ENCODE measurements at places on chromosomes 7 and 10.

DNA sequence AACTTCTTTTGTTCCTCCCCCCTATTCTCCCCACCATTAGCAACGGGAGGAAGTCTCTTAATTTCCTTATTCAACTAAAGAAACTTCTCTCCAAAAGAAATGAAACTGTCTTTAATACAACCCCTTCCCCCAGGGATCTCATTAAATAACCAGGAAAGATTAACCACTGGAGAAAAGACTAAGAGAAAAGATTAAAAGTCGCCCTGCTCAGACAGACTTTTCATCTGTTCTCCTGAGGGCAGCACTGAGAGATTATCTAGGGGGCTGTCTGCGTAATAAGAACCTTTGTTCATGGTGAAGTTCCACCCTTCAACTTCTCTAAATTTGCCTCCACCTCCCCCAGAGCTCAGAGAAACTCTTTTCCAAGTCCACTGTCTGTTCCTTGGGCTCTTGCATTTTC is 105.5 kb downstream of the HGF start:
- no peak for DNase-seq

- no peak for DNase-seq
Observed at GRCh38 chr7:80002865-80003264, 131.8 kb upstream of the GNAI1 start.

DNA sequence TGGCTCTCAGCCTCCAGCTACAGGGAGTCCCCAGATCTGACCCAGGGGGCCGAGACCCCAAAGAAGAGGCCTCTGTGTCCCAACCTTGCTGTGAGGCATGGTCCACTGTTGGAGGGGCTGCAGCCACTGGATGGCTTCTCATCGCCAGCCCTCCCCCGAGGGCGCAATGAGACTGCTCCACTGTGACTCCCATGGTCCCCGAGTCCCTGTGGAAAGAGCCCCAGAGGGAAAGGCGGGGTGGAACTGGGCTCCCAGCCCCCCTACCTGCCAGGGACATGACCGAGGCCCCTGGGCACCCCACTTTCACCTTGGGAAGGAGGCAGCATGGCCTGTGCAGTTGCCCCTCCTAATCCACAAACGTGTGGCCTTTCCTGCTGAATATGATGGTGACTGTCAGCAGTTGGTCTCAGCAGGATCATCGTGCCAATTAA is 33.5 kb upstream of the RET start:
- DNase-seq: no peak

- no peak for DNase-seq
Observed at GRCh38 chr10:124643330-124644009, 100.7 kb downstream of the FAM53B start.

DNA sequence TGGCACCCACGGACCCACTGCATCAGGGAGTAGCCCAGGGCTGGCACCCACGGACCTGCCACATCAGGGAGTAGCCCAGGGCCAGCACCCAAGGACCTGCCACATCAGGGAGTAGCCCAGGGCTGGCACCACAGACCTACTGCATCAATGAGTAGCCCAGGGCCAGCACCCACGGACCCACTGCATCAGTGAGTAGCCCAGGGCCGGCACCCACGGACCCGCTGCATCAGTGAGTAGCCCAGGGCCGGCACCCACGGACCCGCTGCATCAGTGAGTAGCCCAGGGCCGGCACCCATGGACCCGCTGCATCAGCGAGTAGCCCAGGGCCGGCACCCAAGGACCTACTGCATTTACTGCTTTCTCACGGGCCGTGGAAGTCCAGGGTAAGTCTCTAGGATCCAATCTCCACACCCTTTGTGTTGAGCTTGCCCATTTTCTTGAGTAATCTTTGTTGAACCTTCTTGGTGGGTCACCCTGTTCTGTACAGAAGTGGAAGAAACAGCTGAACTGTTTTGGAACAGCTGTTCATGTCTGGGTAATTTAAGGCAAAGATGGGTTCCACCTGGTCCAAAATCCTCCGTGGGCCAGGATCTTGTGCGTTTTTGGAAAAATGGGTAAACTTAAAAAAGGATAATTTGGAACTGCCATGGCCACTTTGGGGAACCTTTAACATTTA is 69.0 kb downstream of the VIPR2 start:
- DNase-seq: no peak

DNA sequence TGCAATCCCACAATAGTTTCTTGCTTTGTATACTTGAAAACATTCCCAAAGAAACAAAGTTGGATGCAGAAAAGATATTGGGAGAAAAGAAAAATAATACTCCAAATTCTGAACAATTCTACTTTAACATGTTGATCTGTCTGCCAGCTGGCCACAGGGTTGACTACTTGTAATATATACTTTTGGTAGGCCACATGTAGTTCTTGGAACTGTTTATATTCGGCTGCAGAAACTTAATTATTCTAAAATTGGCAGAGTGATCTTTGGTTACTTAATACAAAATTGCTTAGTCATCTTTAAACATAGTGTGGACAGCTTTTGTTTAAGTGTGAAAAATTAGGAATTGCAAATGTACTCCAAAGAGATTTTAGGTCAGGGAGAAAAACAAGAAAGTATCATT is 76.0 kb downstream of the CALD1 start:
- no peak for DNase-seq

DNA sequence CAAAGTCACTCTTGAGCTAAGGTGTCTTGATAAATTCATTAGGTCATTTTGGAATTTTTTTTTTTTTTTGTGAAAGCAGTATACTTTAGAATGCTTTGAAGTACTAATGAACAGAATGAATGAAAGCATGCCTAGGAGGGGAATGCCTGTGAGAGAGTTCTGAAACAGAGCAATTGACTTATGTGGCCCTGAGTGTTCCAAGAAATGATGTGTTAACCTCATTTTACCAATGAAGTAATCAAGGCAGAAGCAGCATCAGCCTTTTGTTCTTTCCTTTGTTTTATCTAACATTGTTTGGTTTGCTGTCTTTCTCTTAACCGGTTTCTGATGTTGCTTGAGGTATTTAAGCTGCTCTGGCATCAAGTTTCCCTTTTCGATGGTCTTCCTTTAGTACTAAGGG is 154.6 kb upstream of the HGF start:
- no peak for DNase-seq

DNA sequence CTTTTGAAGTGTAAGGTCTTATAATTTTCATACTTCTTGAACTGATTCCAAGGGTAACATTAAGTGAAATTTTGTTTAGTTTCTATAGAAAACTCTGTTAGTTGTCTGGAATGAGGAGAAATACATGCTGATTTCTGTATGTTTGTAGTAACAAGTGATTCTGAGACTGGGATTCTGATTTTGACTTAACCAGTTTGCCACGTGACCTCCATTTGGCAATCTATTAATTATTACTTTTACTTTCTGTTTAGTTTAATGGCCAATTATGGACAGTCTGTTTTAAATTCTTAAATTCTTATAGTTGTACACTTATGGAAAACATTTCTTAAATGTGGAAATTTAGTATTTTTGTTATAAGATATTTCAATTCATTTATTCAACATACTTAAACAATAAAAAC is 163.1 kb downstream of the ADK start:
- DNase-seq: no peak

DNA sequence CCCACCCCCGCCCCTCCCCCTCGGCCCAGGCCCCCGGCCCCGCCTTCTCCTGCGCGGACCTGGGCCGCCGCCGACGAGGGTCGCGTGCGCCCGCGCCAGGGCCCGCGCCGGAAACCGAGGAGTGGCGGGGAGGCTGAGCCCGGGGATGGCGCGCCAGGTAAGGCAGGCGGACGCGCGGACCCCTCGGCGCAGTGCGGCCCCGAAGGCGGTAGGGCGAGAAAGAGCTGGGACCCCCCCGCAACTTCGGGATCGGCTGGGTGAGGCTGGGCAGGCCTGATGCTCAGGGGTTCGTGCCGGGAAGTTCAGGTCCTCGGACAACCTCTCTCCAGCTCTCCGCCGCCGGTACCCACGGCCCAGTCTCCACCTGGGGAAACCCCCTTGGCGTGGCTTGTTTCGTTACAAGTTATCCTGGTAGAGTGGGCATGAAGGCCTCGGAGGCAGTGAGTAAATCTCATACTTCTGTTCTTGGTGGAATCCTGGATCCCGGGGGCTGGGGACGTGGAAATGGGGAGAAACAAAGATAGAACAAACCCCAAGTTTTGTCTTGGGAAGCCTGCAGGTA is 58.4 kb downstream of the ZNF467 start:
- DNase-seq: peak; percentile 38

GRCh38 chr7:74606909-74607510 is 50.5 kb upstream of the GTF2I start:
- DNase-seq: no peak

DNA sequence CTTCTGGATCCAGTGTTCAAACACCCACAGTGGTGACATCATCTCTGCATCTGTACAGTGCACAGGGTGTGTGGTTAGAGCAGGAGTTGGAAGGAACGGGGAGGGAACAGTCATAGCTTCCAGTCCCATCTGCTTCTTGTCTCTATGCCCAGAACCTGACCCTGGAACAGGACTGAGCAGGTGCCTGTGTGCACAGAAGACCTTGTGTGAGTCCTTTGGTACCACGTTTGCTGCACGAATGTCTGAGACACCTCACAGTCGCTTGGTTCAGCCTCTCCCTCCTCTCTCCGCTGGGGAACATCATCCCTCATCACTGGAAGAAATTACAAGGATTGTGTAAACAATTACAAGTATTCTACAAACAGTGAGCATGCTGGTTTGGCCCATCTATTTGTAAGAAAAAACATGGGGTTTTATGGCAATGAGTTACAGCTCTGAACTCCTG is 243.0 kb upstream of the KLF6 start:
- no peak for DNase-seq

DNA sequence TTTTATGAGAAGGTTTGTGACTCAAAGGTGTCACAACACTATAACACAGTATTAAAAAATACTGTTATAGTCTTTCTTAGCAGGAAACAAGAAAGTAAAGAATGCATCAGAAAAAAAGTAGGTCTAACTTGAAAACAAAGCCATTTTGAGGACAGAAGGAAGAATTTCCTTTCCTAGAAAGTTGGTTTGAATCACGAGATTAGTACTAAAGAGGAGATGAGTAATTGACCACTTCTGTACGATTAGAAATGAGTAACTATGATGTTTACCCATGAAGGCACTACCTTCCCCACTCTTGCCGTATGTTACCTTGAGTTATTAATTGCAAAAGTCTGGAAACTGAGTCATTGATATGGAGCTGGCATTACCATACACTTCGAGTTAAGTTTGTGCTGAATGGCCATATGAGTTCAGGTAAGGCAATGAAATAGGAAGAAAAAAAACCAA is 65.2 kb downstream of the FAM185A start:
- no peak for DNase-seq

DNA sequence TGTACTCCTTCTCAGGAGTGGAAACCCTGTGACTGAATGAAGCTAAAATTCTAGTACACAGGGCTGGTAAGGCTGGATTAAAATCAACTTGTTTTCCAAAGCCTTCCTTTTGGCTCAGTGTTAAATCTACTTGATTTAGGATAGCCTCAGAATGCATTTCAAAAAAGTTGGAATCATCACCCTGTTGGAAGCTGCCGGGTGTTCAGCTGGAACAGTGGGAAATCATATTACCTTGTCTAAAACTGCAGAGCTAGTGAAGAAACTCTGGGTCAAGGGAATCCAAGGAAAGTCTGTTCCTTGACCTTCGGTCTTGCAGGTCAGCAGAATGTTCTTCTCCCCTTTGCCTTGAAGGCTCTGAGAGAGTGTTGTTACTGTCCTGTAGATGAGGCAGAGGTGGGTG is 252.1 kb upstream of the INHBA start:
- DNase-seq: no peak

DNA sequence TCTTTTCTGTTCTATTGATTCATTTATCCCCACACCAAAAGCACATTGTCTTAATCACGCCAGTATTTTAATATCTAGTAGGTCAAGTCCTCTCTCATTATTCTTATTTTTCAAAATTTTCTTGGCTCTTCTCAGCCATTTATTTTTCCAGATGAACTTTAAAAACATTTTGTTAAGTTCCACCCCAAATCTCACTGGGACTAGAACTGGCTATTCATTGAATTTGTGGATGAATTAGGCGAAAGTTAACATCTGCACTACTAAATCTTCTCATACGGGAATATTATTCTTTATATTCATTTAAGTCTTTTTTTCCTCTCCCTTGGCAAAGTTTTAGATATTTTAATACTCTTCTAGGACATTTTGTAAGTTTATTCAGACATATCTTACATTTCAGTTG is 295.2 kb upstream of the MGMT start:
- DNase-seq: no peak

DNA sequence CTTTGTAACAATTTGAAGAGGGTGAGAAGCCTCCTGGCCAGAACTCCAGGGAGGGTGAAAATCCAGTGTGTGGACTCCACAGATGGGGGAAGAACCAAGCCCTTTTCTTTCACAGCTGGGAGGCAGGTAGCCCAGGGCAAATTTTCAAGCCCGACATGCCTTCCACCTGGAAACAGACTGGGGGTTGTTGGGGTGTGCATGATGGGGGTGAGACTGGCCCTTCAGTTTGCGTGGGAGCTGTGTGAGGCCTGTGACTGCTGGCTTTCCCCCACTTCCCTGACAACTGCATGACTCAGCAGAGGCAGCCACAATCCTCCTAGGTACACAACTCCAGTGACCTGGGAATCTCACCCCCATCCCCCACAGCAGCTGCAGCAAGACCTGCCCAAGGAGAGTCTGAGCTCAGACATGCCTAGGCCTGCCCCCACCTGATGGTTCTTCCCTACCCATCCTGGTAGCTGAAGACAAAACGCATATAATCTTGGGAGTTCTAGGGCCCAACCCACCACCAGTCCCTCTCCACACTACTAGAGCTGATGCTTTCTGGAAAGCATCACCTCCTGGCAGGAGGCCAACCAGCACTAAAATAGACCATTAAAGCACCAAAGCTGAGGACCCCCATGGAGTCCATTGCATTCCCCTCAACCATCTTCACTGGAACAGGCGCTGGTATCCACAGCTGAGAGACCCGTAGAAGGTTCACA is 445.4 kb downstream of the TFEC start:
- DNase-seq: no peak
